NCI-H187 (cell line): ENCODE measurements at places on chromosomes 5 and 9.

GRCh38 chr9:18775930-18776329 is 257.1 kb downstream of the SAXO1 start:
- no peak for DNase-seq

GRCh38 chr5:14464671-14465070 is 116.9 kb upstream of the OTULINL start:
- DNase-seq: no peak

DNA sequence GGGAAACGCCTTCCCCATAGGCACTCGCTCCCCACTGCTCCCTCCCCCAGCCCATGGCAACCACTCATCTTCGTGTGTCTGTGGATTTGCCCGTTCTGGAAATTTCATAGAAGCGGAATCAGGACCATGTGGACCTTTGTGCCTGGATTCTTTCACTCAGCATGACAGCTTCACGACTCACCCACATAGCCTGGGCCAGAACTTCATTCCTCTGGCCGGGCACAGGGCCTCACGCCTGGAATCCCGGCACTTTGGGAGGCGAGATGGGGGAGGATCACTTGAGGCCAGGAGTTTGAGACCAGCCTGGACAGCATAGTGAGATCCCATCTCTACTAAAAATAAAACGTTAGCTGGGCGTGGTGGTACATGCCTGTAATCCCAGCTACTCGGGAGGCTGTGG is 12.1 kb upstream of the DIPK1B start:
- DNase-seq: no peak

DNA sequence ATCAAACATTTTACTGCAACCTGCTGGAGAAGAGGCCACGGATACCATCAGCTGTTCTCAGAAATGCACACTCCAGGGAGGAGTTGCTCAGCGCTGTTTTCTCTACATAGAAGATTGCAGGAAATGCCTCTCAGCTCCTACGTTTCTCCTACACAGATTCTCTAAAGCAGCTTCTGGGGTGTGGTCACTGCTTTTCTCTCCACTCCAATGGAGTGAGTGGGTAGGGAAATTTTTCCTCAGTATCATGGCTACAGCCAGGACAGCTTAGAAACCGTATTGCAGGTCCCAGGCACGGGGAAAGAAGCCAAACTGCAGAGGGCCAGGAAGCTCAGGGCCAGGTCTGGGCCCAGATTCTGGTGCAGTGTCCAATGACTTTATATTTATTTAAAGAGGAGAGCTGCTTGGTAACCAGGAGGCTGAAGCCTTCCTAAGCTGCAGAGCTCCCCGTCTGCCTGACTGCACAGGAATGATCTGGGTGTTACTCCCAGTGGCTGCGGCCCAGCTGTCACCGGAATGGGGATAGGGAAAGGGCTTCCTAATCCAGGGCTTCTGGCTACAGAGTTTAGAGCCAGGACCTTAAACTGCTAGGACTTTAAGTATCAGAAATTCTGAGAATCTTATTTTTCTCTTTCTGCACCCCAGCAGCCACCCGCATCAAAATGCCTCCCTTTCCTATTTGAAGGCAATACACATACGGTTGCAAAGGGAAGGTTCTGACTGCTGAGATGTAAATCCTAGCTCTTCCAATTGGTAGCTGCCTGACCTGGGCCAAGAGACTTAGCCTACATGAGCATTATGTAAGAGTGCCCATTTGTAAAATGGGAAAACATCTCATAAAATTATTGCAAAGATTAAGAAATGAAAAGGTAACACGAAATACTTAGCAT is 1.4 kb upstream of the SPTAN1 start:
- DNase-seq: no peak

DNA sequence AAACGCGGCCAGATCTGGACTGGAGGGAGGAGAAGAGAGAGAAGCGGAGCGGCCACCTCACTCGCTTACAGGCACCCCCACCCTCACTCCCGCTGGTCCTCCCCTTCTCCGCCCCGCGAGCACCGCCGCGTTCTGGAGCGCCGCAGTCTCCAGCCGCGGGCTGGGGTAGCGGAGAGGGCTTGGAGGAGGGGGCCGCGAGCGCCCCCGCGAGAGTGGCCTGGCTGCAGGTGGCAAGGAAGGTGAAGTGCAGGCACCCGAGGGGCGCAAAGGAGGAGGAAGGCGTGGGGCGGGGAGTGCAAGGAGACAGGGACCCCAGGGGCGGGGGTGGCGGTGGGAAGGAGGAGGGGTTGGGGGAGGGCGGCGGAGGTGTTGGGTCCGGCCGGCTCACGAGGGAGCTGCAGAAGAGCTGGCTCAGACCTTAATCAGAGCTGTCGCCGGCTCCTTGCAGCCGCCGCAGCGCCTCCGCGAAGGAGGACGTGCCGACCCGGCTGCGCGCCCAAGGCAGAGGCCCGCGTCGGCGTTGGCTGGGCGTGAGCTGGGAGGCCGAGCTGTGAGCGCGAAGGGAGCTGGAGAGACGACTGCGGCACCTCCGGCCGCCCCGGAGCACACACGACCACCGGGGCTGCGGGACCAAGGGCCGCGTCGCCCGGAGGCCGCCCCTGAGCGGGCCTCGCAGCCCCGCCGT is at the start of gene DMRT3:
DMRT3 (plus strand) TSS at position 398 of the 685 bp plus-strand sequence. CDS start 347 bp downstream, outside the sequence.
- DNase-seq: no peak

DNA sequence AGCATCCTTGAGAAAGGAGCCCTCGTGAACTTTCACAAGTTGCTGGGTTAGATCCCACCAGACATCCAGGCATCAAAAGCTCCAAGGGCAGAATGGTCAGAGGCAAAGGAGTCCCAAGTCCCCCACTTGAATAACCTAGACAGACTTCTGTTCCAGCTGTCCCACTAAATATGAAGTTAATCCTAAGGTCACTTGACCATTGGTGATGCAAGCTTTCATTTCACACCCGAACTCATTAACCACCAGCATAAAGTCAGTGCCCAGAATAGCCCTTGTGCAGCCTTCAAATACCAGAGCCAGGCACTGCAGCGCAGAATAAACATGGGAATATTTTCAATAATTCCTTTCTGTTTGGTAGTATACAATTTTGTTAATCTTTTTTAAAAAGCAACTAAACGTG is 28.9 kb downstream of the OXCT1 start:
- no peak for DNase-seq

GRCh38 chr5:61817472-61818326 is 485.6 kb downstream of the ZSWIM6 start:
- no peak for DNase-seq

- DNase-seq: no peak
Measured at GRCh38 chr5:14501353-14502293, 80.0 kb upstream of the OTULINL start.

- no peak for DNase-seq
Measured at GRCh38 chr5:15260356-15261268, 239.4 kb upstream of the FBXL7 start.

- no peak for DNase-seq
Measured at GRCh38 chr5:124544366-124545055, 201.9 kb downstream of the ZNF608 start.

GRCh38 chr5:93297116-93297515 is 283.9 kb downstream of the NR2F1-AS1 start:
- DNase-seq: no peak

- DNase-seq: no peak
Measured at GRCh38 chr5:95280401-95281095, 4.3 kb downstream of the MCTP1 start.
